ENCODE measurements at places on chromosomes 1 and 21.
A peak's percentile ranks its signal among the peaks of the same experiment; 100 is the strongest.

GRCh38 chr1:103900005-103900404, 150.3 kb downstream of the AMY1C start:
- no peak for DNase-seq

- no peak for DNase-seq
These were observed 187.5 kb downstream of the PSMG1 start for GRCh38 chr21:38995731-38996130.

GRCh38 chr1:94315552-94316116, 78.2 kb upstream of the ARHGAP29 start:
- no peak for DNase-seq

GRCh38 chr1:19831441-19831840, 16.4 kb upstream of the RNF186 start:
- no peak for DNase-seq

DNA sequence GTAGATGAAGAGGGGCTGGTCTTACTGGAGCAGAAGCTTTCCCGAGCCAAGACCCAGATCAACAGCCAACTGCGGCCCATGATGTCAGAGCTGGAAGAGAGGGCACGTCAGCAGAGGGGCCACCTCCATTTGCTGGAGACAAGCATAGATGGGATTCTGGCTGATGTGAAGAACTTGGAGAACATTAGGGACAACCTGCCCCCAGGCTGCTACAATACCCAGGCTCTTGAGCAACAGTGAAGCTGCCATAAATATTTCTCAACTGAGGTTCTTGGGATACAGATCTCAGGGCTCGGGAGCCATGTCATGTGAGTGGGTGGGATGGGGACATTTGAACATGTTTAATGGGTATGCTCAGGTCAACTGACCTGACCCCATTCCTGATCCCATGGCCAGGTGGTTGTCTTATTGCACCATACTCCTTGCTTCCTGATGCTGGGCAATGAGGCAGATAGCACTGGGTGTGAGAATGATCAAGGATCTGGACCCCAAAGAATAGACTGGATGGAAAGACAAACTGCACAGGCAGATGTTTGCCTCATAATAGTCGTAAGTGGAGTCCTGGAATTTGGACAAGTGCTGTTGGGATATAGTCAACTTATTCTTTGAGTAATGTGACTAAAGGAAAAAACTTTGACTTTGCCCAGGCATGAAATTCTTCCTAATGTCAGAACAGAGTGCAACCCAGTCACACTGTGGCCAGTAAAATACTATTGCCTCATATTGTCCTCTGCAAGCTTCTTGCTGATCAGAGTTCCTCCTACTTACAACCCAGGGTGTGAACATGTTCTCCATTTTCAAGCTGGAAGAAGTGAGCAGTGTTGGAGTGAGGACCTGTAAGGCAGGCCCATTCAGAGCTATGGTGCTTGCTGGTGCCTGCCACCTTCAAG, 57.3 kb downstream of the LAMC2 start:
- no peak for DNase-seq

GRCh38 chr1:184116287-184116686, 64.8 kb downstream of the TSEN15 start:
- no peak for DNase-seq

DNA sequence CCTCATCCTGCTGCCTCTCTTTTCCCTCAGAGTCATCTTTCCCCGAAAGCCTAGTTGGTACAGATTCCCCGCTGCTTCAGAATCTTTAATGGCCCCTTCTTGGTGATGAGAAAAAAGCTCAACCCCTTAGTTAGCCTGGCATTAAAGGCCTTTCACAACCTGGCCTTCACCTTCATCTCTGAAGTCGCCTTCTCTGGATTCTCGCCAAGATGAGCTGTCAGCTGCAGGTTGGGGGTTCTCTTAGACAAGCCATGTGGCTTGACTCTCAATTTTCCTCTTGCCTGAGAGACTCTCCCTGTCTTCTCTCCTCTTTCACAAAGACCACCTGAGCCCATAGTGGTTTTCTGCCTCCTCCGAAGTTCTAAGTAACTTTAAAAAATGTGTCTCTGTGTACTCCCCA, 15.5 kb upstream of the DISC1 start:
- no peak for DNase-seq

- DNase-seq, result no peak
These were observed 15.2 kb downstream of the SAMD11 start for GRCh38 chr1:938711-939489.

GRCh38 chr21:18819507-18819906, 415.9 kb upstream of the TMPRSS15 start:
- no peak for DNase-seq

- DNase-seq, result no peak
These were observed 176.2 kb downstream of the KIF26B start for GRCh38 chr1:245330951-245331350.

- DNase-seq, result no peak
These were observed 21.0 kb upstream of the GADD45A start for GRCh38 chr1:67664048-67664447.

DNA sequence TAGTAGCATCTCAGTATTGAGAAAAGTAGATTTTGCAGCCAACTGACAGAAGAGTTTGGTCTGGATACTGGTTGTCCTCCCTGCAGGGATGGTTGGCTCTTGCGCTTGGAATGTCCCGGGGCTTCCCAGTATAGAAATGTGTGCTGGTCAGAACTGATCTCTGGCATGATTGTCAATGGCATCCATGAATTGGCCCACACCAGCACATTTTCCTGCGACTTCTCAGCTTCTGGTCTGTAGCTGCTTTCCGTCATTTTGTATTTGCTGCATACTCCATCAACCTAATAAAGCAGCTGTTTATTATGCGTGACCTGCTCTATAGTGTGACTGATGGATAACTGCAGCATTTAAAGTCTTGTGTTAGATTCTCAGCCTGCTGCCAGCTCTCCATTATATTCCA, 203.7 kb downstream of the S1PR1 start:
- no peak for DNase-seq

DNA sequence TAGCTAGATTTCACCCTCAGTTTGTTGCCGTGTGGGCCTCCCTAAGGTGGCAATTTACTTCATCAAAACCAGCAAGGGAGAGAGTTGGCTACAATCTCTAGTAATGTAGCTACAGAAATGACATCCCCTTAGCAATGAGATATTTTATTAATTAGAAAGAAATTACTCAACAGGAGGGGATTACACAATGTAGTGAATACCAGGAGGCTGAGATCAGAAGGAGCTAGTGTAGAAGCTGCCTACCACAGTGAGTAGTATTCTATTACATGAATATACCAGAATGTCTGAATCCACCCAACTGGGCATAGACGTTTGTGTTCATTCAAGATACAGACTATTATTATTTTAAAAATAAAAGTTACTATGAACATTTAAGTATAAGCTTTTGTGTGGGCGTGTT, 868.2 kb upstream of the CXADR start:
- no peak for DNase-seq

DNA sequence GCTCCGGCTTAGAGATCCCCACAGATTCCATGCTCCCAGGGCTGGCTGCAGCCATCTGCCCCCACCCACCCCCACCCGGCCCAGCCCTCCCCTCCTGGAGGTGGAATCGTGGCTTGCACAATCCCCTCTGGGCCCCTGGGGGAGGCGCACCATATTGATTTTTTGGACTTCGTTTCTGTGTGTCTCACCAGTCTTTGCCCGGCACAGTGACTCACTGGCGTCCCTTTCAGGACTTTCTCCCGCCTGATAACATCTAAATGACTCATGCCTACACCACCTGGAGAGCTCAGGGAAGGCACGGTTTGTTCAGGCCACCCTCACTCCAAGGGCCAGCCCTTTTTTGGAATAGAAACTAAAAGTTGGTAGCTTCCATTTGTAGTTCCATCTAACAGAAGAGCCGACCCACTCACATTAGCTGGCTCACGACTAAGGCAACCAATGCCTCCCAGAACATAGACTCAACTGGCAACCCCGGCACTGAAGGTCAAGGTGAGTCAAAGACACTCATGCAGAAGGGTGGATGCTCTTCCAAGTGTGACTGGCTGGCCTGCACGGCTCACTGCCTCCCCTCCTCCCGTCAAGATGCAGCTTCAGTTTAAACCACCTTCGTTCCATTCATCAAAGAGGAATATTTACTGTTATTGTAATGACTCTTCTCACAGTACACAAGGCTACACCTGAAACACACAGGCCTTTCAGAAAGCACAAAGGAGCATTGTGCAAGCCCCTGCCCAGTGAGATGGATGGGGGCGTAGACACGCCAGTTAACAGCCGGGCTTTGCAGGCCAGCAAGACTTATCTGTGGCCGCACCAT, 18.1 kb upstream of the ETS2 start:
- DNase-seq, result no peak

GRCh38 chr1:34268311-34268954, 91.7 kb downstream of the C1orf94 start:
- no peak for DNase-seq

- no peak for DNase-seq
These were observed 58.3 kb downstream of the APP start for GRCh38 chr21:26112127-26112742.

DNA sequence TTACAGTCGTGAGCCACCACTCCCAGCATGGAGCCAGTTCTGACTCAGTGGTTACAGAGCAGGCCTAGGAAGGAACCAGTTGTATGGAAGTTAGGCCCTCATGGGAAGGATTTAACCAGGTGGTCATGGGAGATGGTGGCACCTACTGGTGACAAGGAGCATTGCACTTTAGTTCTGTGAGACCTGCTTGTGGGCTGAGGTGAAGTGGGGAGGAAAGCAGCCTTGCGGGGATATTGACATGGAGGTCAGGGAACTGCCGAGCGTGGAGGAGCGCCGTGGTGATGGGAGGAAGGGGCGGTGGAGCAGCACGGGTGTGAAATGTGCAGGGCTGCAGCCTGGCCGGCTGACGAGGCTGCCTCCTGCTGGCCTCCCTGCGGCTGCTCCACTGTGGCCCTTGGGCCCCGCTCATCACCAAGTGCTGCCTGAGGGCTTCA, 100.4 kb downstream of the GALNT2 start:
- DNase-seq, result no peak

GRCh38 chr1:48202030-48202752, 20.3 kb upstream of the SLC5A9 start:
- peak; percentile 43 for DNase-seq

- no peak for DNase-seq
These were observed 158.8 kb upstream of the DUSP10 start for GRCh38 chr1:221900678-221901077.

DNA sequence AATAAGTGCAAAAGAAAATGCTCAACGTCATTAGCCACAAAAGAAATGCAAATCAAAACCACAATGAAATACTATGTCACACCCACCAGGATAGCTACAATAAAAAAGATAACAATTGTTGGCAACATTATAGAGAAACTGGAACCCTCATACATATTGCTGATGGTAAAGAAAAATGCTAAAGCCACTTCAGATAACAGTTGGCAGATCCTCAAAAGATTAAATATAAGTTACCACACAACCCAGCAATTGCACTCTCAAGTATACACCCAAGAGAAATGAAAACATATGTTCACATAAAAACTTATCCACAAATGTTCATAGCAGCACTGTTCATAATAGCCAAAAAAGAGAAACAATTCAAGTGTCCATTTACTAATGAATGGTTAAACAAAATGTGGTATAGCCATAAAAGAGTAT, 20.7 kb downstream of the TRIM33 start:
- DNase-seq, result no peak

DNA sequence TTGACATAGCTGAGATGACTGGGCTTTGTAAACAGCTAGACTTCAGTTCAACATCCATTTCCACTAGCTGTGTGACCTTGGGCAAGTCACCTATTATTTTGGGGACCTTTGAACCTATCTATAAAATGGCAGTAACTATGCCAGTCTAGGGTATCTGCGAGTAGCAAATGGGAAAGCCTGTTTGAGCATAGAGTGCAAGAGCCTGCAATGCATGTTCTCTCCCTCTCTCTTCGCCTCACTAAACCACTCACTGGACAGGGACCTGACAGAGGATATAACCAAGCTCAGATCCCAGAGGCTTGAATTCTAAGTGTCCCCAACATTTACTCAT, 39.7 kb downstream of the DPT start:
- DNase-seq, result no peak

GRCh38 chr1:242811092-242811840, 286.8 kb upstream of the PLD5 start:
- DNase-seq, result no peak

DNA sequence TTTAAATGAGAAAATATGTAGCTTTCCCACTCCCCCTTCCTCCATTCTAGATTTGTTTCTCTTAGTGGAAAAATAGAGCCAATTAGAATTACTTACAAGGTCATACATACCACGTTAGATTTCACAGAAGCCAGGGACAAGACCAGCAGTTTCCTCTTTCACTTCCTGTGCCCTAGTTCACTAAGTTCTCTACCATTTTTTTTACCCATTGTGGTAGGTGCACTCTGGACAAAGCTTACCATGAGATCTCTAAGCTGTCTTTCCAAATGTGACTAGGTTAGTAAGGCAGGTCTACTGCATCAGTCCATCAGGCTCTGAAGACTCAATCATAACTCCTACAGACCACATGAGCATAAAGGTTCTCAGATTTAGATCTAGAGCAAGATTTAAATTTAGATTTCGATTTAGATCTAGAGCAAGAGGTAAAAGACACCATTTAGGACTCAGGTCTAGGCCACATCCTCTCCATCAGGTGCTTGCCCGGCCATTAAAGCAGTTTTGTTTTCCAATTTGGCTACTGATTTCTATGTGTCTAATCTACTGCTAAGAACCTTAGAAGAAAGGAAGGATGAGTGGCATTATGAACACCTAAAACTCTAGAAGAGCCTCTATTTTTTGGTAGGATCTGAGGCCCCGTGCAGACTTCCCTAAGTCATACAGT, 235.3 kb downstream of the FAF1 start:
- no peak for DNase-seq

DNA sequence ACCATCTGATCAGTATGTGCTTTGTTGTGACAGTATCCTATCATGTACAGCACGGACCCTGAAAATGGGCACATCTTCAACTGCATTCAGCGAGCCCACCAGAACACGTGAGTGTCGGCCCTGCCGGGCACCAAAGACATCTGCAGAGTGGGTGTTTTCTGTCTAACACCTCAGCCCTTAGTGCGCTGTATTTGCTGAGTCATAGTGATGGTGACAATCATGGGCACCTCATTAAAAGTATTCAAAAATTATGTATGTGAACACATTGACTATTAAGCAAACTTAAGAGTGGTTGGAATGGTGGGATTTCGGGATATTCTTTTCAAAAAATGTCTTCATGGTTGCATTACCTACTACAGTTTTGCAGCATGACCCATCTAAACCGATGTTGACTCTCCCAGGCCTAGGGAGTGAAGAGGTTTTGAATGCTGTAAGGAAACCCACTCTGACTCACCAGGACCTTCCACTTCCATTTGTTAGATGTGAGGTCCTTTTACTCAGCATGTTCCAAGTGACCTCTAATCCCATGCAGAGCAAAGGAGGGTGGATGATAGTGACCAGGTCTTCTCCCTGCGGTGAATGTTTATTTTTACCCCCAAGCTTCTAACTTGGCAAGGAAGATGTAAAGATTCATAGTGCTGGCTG, 20.1 kb downstream of the MGST3 start:
- no peak for DNase-seq

DNA sequence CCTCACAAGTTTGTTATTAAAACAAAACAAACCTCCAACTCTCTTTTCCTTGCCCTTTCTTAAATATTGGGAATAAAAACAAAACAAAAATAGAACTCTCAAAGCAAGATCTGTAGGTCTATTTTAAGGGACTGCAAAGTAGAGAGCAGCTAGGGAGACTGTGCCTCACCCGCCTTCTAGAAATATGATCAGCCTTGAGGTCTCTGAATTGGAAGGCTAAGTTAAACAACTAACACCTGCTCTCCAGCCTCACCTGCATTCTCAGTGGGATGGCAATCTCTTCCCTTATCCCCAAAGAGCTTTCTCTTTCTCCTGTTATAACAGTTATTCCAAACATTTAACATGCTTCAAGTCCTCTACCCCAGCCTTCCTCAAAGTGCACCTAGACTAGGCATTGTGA, 75.5 kb upstream of the TNR start:
- DNase-seq, result no peak
